Activated naive CD4-positive, alpha-beta T cell treated with anti-CD3 and anti-CD28 coated beads, Interleukin-2, amount 50 U/mL, for 72 hours (primary cell): ENCODE measurements at places on chromosomes 13 and 19. TPM values are rescaled to one million over a fixed set of nuclear protein-coding genes. Genes with fewer than 3 reads are reported as not detected.

DNA sequence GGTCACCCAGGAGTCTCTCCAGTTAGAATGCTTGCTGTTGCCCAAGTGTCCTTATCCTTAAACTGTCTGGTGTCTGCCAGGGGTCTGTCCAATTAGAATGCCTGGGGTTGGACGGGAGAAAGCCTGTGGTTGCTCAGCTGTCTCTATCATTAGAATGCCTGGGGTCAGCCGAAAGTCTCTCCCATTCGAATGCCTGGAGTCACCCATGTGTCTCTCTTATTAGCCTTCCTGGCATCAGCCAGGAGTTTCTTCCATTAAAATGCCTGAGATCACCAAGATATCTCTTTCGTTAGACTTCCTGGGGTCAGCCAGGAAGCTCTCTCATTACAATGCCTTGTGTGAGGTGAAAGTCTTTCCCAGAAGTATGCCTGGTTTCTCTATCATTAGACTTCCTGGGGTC is 1521.0 kb downstream of the UQCRFS1 start:
- no peak for DNase-seq

DNA sequence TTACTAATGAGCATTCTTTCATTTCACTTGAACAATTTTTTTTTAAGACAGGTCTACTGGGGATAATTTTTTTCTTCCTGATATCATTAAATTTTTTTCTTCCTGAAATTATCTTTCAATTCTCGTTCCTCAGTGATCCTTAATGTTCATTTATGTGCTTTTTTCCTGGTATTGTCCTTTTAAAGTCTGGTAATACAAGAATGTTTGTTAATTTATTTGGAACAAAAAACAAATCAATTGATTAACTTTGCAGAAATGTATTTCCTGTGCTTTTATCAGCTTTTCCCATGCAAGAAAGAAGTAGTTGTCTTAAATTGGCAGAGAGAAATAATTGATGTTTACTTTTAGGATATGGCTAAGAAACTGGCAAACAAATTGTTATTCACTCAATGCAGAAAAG is 945.4 kb upstream of the MIR17HG start:
- no peak for DNase-seq

- DNase-seq = no peak
Measured at GRCh38 chr19:33612928-33613619, 8.7 kb upstream of the CHST8 start.

GRCh38 chr13:91368676-91369440 is 21.4 kb downstream of the MIR17HG start:
- DNase-seq = peak; percentile 17

LRG1 gene
- total RNA-seq = 0.23 TPM
